Cardiac muscle cell (in vitro differentiated cells and primary cell): ENCODE measurements at places on chromosomes 1 and 21. TPM values are rescaled to one million over a fixed set of nuclear protein-coding genes. Genes with fewer than 3 reads are reported as not detected.

The CDC20 gene
- 14.4 and 134 TPM in 2 replicates for total RNA-seq

The NBPF4 gene
- total RNA-seq, result not detected in 2 replicates

The AKR7A3 gene
- 1.4 and 2.2 TPM in 2 replicates for total RNA-seq

The SYCP1 gene
- not detected in 2 replicates for total RNA-seq

The KCNE2 gene
- 1.7 TPM in 1 of 2 replicates, not detected in the other for total RNA-seq

The ALPL gene
- total RNA-seq, result 0.27 and 0.67 TPM in 2 replicates

The SPRR1B gene
- total RNA-seq, result not detected in 2 replicates

The MAP3K21 gene
- 1.8 and 2.9 TPM in 2 replicates for total RNA-seq

The OPTC gene
- total RNA-seq, result not detected in 2 replicates

The ITPKB gene
- total RNA-seq, result 4.5 and 12.0 TPM in 2 replicates

The TRABD2B gene
- total RNA-seq, result 0.60 and 1.2 TPM in 2 replicates

The CCDC30 gene
- 1.8 and 3.2 TPM in 2 replicates for total RNA-seq

The RCSD1 gene
- 317 and 386 TPM in 2 replicates for total RNA-seq

The TMEM125 gene
- total RNA-seq, result 2.0 and 2.3 TPM in 2 replicates

The ADGRL4 gene
- 0.07 and 0.12 TPM in 2 replicates for total RNA-seq

The MYBPH gene
- 0.53 and 1.4 TPM in 2 replicates for total RNA-seq

The AGMAT gene
- total RNA-seq, result 0.45 and 0.70 TPM in 2 replicates

The KRTAP19-3 gene
- not detected in 2 replicates for total RNA-seq

The STPG1 gene
- 5.7 and 10.7 TPM in 2 replicates for total RNA-seq

The NBPF20 gene
- total RNA-seq, result 1.3 and 2.4 TPM in 2 replicates
